Stimulated activated CD8-positive, alpha-beta memory T cell treated with anti-CD3 and anti-CD28 coated beads, Interleukin-7, amount 100 ng/mL, for 1 hour (primary cell): ENCODE measurements at places on chromosomes 5 and 9.

DNA sequence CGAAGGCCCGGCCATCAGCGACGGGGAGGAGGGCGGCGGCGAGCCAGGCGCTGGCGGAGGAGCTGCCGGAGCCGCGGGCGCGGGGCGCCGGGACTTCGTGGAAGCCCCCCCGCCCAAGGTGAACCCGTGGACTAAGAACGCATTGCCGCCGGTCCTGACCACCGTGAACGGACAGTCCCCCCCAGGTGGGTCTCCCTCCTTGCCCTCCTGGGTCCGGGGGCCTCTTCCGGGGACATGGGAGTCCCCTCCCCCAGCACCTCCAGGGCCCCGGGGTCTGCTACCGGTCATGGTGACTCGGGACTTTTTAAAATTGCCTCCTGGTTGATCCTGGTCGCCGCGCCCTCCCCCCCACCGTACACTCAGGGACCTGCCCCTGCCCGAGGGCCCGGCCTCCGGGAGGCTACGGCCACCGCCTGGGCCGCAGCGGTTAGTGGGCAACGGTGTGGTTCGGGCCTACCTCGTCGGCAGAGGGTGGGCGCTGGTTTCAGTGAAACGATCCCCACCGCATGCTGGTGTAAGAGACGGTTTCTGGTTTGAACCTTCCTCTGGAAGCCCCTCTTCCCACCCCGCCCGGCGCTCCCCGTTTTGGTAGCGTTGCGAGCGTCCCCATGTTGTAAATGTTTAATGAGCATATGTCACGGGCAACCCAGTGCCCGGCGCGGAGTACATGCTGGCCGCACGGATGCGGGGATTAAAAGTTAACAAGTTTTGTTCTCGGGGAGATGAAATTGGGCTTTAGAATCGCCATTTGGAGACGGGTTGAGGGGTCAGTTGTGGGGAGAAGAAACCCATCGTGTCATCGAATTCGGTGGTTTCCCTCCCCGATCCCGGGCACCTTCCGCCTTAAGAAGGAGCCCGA lies 1.1 kb downstream of the LARP1 start:
- DNase-seq, result no peak

GRCh38 chr5:53825016-53825415 lies 264.6 kb downstream of the NDUFS4 start:
- DNase-seq, result no peak

DNA sequence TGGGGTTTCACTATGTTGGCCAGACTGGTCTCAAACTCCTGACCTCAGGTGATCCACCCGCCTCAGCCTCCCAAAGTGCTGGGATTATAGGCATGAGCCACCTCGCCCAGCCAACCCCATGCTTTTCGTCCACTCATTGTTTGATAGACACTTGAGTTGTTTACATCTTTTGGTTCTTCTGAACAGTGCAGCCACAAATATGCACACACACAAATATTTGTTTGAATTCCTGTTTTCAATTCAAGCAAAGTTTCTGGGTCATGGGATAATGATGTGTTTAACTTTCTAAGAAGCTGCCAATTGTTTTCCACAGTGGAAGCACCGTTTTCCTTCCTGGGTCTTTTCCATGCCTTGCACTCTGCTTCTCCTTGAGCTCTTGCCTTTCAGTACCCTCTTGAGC lies 6.8 kb upstream of the PAEP start:
- no peak for DNase-seq

DNA sequence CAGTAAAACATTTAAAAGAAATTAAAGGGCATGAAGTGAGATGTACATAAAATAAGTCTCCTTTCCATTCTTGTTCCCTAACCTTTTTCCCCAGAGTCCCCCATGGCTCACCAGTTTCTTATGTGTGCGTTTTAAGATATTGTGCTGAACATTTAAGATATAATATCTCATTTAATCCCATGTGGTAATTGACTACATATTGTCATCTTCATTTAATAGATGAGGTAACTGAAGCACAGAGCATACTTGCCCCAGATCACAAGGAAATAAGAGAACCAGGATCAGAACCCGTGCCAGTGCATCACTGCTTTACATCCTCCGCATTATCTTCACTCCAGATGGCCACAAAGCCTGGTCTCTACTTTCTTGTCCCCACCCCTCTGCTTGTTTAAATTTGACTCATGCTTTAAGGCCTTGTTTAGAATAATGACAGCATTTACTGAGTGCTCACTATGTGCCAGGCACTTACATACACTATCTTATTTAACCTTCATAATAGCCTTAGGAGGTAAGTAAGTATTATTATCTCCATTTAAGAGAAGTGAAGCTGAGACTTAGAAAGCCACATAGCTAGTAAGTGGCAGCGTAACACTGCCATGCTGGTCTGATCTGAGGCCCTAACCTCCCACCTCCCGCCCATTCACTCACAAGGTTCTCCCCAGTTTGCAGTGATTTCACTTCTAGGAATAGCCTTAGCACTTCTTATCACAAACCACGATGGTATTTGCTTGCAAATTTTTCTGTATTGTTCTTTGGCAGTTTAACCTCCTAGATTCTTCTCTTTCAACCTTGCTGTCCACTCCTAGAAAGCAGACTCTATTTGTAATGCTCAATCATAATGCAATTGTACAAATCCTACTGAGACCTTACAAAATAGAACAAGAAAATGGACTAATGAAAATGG lies 78.4 kb upstream of the IL6ST start:
- DNase-seq, result no peak

- DNase-seq, result no peak
Measured at GRCh38 chr9:137435381-137435891, 5.7 kb downstream of the ENTPD8 start.

DNA sequence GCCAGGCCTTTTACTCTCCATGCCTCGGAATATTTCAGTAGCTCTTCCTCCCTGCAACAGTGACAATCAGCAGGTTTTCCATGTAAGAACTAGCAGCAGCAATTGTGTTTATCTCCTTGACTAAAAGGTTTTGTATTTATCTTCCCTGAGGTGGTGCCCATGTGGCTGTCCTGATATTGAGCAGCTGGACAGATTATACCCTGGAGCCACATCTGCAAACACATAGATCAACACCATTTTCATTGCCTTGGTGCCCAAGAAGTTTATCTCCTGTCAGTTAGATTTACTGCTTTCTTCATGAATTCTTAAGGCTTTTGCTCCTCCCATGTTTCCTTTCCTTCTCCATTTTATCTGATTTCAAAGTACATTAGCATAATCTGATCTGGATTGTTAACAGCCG lies 378.4 kb downstream of the SPATA31D1 start:
- no peak for DNase-seq

- DNase-seq, result no peak
Measured at GRCh38 chr5:98461485-98461884, 312.0 kb upstream of the RGMB start.

DNA sequence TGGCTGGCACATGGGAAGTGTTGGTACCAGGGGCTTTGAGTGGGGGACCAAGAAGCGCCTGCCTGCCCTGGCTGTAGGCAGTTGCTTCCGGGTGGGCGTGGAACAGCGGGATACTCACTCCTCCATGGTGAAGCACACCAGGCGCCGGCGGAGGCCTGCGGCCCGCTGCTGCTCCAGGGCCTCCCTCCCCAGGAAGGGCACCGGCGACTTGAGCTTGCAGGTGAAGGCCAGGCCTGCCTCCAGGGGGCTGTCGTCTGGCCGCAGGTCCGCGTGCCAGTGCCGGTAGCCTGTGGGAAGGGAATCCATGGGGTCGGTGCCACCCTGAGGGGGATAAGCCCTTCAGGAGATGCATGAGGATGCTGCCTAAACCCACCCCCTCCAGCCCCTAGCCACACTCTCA lies 34.3 kb downstream of the DBH start:
- no peak for DNase-seq

DNA sequence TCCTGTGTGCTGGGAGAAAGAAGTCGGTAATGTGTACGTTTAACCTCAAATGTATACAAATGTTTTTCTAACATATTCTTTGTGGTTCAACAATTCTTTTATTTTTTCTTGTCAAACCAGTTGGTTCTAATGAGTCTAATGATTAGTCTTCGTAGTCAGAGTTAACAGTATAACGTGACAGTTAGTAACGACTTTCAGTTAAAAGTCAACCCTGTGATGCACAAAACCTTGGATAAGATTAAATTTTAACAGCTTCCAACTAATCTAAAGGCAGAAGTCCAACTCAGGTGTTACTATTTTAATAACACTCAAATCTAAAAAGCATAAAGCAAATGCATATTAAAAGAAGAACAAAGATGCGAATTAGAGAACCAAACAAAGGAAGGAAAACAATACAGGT lies 47.0 kb downstream of the SEMA6A start:
- no peak for DNase-seq

DNA sequence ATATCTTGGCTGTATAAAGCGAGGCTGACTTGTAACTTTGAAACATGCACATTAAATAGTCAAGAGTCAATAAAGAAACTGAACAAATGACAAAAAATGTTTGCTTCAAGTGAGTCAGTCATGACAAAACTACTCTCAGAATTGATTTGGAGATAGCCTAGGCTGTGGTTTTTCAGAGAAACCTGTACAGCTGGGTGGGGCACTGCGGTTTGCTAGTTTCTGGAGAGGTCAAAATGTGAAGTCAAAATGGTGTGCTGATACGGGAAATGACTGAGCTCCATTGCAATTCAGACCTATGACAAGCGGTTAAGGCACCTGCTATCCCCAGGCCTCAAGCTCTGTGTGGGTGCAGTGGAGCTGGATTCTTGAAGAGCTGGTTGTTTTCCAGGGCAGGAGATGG lies 10.3 kb upstream of the CD180 start:
- peak; percentile 24 for DNase-seq

DNA sequence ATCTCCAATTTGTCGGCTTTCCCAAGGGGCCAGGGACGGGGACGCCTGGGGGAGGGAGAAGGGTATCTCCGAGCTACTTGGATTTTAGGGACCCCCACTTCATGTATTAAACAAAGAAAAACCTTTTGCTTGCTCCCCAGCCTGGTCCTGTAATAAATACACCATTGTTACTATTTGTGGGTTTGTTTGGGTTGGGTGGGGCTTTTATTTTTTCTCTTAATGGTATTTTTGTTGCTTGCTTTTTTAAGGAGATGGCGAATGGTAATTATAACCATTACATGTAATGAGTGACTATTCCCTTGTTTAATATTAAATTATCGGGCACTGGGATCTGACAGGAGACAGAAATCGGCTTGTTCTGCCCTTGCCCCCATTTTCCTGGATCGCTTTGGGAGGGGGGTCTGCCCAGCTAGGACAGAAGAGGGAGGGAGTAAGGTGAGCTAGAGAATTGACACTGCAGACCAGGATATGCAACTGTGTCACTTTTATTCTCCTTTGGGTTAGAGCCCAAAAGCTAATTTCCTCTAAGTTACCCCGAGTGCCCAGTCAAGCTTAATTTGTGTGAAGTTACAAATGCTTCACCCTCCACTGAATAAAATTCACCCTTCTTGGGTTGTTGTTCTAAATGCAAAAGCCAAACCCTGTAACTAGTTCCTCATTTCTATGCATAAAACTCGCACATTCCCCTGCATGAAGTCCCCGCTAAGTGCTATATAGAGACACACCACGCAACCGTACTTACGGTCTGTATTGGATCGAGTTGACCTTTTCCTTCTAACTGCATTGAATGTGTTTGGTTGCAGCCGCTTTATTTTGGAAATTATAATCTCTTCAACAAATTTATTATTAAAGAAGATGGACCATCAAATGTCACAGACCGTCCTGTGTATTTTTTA lies 1.6 kb upstream of the ZNF608 start:
- DNase-seq, result no peak

DNA sequence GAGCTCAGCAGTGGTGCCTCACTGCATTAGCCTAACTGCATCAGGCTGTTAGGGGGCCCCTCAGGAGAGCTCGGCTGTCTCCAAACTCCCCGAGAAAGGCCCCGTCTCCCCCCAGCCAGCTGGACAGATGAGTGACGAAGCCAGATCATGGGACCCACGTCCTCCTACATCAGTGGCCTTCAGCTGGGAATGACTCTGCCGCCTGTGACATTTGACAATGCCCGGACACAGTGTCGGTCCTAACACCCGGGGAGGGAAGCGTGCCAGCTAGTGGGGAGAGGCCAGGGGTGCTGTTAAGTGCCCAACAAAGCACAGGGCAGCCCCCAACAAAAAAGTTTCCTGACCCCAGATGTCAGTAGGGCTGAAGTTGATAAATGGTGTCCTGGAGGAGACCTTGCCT lies 375.2 kb upstream of the IRX2 start:
- no peak for DNase-seq
